Hepatic stellate cell (primary cell): ENCODE measurements at places on chromosomes 1 and 21.

GRCh38 chr1:48677306-48678287 lies 99.1 kb downstream of the BEND5 start:
- DNase-seq: peak; percentile 12

- DNase-seq: no peak
These were observed 64.3 kb upstream of the MORC3 start for GRCh38 chr21:36255663-36256062.

- no peak for DNase-seq
These were observed 3.7 kb upstream of the DVL1 start for GRCh38 chr1:1352786-1353388.

- no peak for DNase-seq
These were observed 15.5 kb downstream of the LRIF1 start for GRCh38 chr1:110948038-110948810.

DNA sequence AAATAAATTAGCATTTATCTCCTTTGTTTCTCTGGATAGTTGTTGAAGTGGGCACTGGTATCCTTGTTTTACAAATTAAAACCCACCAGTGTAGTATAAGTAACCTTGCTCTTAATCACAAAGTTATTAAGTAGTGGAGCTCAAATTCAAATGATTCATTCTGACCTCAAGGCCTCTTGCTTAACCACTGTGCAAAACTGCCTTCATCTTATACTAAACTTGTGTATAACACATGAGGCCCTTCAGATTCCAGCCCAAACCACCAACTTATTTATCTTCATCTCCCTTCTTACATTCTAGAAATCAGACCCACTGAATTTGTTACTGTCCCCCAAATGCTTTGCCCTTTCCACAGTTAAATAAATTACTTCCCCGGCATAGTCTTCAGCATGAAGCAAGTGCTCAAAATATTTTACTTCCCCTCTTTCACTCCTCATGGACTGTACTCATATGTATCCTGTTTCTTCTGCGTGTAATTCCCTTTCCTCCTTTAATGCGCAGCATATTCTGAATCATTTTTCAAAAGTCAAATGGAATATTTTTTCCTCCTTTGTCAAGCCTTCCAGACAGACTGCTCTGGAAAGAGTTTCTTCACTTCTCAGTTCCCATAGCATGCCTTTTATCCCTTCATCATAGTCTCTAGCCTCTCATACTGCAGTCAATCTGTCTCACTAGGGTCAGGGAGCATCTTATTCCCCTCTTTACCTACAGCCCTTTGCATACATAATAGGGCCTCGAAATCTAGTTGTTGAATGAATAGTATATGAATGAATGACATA lies 19.0 kb upstream of the DNASE2B start:
- DNase-seq: no peak

DNA sequence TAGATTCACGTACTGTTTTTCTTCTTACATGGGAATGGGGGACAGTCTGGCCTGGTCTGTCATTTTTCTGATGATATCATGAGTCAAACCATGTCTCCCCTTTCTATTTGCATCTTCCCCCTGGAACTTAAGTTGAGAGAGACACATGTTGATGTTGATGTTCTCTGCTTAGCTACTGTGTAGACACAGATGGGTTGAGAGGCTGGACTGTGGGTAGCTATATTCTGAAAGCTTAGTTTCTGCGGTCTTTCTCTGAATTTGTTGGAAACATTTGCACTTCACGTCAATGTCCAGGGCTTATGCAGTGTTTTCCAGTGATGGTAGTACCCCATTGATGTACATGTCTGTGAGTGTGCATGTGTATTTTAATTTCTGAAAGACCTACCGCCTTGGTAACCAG lies 58.2 kb downstream of the FCRL5 start:
- DNase-seq: no peak

DNA sequence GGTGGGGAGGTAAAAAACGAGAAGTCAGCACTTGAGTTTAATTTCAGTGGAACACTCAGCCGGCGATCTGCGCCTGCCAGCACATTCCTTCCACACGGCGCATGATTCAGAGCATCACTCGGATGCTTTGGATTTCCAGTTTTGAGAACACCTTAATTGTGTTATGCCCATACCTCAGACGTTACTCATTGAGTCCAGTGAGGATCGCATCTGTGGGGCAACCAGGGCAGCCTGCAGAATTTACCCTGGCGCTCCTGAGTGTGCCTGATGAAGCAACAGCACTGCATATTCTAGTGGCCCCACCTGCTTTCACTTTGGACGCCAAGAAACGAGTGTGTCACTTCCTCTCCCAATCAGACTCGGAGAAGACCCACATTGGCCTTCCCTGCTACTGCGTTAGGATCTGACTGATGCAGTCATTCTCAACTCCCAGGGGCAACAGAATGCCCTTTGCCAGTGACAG lies 19.9 kb downstream of the FAM89A start:
- DNase-seq: no peak

DNA sequence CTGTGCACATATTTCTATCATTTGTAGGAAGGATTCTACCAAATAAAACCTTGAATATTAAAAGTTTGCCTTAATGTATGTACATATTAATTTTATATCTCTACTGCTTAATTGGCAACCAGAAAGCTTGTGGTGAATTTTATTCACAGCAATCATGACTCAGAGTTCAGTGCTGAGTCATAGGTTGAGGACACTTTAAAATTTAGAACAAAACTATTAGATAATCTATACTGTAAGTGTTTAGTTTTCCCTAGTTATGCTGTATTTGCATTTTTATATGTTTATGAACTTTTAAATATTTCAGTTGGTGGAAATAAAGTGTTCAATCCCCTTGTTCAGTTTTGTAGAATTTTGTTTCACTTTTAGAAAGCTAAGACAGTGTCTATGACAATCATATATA lies 841.5 kb downstream of the KCNT2 start:
- no peak for DNase-seq

- DNase-seq: peak; percentile 64
These were observed 18.7 kb upstream of the ST3GAL3 start for GRCh38 chr1:43688594-43689000.

GRCh38 chr1:246317332-246318035 lies 189.6 kb downstream of the SMYD3 start:
- peak; percentile 14 for DNase-seq

- no peak for DNase-seq
These were observed 48.0 kb downstream of the NID1 start for GRCh38 chr1:236016782-236017400.

- DNase-seq: peak; percentile 36
These were observed 68.5 kb upstream of the DUSP10 start for GRCh38 chr1:221810406-221810805.

- DNase-seq: no peak
These were observed 7.2 kb upstream of the HTR6 start for GRCh38 chr1:19657511-19657910.

- no peak for DNase-seq
These were observed 4.2 kb downstream of the FLAD1 start for GRCh38 chr1:154987326-154987725.

DNA sequence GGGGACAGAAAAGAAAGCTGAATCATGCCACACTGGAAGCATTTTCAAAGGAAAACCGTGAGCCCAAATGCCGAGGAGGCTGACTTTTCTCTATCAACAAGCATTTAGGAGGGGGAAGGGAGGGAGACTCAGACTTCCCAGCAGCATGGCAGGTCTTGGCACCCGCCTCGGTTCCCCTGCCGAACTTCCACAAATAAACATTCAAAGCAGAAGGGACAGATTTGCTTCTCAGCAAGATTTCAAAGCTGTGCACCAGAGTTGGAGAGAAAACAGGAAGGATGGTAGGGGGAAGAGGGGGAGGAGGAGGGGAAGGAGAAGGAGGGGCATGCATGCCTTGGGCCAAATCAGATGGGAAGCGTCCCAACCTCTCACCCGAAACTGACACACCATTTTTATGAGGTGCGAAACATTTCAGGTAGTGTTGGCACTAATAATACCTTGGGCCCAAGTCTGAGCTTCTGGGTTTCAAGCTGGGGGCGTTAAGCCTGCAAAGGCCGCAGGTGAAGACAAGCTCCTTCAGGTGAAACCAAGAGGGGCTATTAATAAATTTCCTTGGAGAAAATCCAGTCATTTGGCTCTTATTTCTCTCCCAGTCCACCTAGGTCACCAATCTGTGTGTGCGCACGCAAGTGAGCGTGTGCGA lies 26.4 kb downstream of the ABCA4 start:
- peak; percentile 60 for DNase-seq

GRCh38 chr21:14844001-14844400 lies 220.8 kb downstream of the NRIP1 start:
- peak; percentile 7 for DNase-seq

GRCh38 chr1:40626383-40626770 lies 39.1 kb downstream of the RIMS3 start:
- DNase-seq: no peak

DNA sequence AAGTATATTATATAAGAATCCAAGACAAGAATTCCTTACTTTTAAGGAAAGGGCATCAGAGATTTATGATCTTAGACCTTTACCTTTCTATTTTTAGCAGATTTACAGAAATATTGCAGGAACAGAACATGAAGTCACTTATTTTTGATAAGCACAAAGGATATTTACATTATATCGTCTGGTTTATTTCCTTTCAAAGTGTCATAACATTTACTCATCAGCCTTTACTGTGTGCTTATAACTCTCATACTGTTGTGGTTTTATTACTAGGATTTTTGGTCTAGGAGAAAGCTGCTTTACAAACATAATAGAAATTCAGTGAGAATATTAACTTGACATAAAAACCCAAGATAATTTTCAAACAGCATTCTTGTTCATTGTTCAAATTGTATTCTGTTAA lies 47.6 kb downstream of the APP start:
- DNase-seq: no peak

DNA sequence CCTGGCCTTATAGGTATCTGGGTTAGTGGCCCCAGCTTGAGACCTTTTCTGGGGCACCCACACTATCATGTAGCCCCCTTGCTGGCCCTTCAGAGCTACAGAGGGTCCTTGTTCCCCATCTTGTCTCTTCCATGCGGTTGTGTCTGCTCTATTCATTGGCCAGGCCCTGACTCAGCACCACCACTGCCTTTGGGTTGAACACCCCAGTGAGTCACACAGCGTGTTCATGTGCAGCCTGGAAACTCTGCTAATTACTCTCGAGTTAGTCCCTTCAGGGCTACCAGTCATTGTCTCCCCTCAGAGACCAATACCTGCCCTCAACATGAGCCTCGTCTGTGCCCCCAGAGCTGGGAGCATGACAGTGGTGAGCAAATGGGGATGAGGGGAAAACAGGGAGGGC lies 28.2 kb upstream of the IKBKE start:
- no peak for DNase-seq

- no peak for DNase-seq
These were observed 75.1 kb upstream of the NEGR1 start for GRCh38 chr1:72357411-72357810.

DNA sequence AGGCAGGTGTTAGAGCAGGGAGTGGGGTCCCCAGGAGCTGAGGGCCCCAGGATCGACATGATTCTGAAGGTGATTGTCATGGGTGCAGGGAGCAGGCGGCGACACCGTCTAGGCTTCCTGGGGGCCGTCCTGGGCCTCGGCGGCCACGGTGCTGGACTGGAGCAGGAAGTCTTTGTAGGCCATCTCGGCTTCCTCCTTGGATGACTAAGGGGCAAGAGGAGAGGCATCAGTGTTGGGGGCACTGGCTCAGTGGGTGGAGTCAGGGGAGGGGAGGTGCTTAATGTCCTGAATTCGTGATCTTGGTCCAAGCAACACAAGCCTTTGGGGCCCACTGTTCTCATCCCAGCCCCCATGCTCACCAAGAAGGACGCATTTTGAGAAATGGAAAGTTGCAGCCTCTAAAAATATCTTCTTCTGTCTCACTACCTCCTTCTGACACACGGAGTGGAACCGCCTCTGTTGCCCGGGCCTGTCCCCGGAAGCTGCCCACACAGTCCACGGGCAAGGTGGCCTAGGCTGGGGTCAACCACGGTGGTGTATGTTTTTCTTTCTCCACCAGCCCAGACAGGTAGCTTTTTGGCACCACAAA lies 8.6 kb upstream of the FCMR start:
- DNase-seq: no peak
